ENCODE measurements at places on chromosomes 13 and 19. TPM values are rescaled to one million over a fixed set of nuclear protein-coding genes. Genes with fewer than 3 reads are reported as not detected.

The FUT1 gene
- 0.13 TPM for total RNA-seq

The IFNL1 gene
- total RNA-seq = 0.10 TPM

The UQCR11 gene
- 177 TPM for total RNA-seq

The FXYD3 gene
- total RNA-seq = 0.71 TPM

All from A549 treated with Hydrocortisone at 1 μM for 4 hours (cell line).